Activated CD8-positive, alpha-beta memory T cell treated with anti-CD3 and anti-CD28 coated beads, Interleukin-2, amount 50 U/mL, for 48 hours (primary cell): ENCODE measurements at places on chromosomes 7 and 10.

- DNase-seq: no peak
Measured at GRCh38 chr7:13189668-13190067, 502.2 kb downstream of the ARL4A start.

DNA sequence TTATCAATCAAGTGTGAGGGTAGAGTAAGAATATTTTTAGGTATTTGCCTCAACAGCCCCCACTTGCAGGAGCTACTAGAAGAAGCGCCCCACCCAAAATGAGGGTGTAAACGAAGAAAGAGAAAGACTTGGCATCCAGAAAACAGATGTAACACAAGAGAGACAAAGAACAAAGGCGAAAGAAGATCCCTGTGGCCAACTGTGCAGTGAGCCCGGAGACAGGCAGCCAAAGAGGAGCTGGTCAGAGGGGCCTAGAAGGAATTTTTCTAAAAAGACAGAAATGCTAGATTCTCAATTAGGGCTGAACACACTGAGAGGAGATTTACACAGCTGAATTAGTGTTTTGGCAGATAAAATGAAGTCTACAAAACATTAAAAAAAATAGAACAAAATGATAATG is 29.6 kb upstream of the EIF5AL1 start:
- no peak for DNase-seq

- no peak for DNase-seq
Measured at GRCh38 chr10:44105696-44106095, 279.2 kb downstream of the CXCL12 start.

- no peak for DNase-seq
Measured at GRCh38 chr7:156956727-156957126, 7.2 kb downstream of the NOM1 start.

DNA sequence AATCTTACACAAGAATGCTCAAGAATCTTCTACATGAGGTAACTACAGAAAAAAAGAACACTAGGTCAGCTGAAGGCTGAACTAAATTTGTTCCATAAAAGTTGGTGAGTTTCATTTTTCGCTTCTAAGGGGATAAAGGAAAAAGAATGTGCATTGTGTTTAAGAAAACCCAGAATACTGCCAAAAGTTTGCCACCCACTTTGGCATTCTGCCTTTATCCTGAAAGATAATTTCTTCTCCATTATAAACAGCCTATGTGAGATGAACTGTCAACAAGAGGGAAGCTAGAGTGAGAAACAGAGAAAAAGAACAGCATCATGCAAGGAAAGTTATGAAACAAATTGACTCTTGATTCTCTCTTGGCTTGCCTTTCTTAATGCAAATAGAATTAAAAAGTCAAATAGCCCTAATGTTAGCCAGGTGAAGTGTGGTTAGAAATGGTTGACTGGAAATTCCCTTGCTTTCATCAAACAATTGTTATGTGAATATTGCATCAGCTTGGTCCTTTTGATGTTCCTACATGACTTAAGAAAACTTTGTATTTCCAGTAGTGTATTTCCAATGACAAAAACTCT is 25.8 kb downstream of the STEAP1 start:
- no peak for DNase-seq

GRCh38 chr7:2106924-2107323 is 125.8 kb downstream of the MAD1L1 start:
- no peak for DNase-seq

DNA sequence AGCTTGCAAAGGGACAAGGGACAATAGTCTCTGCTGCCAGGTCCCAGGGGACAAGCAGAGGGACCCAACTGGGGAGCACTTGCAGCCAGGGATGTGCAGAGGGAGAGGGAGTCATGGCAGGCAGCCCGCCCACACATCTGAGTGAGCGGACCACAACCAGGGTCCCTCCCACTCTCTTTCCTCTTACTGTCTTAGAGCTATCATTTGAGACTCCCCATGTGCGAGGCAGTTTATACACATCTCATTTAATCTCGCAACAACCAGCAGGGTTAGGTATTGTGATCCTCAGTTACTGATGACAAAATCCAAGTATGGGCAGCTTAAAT is 70.2 kb downstream of the BEND7 start:
- DNase-seq: no peak

- no peak for DNase-seq
Measured at GRCh38 chr7:31410265-31410664, 69.7 kb upstream of the NEUROD6 start.

DNA sequence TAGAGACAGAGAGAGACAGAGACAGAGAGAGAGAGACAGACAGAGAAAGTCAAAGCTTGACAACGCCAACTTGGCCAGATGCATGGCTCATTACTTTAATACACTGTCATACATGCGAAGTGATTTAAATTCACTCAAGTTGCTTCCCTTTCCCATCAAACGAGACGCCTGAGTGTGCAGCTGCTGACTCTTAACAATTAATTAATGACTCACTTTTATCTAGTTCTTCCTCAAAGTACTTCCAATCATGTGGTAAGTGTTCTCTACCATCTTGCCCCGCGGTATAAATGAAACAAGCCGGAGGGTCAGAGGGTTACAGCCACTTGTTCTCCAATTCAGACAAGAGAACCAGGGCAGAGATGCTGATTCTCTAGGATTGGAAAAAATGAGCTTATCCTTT is 90.8 kb downstream of the SFMBT2 start:
- DNase-seq: no peak

GRCh38 chr10:62244088-62244487 is 24.6 kb downstream of the RTKN2 start:
- no peak for DNase-seq

DNA sequence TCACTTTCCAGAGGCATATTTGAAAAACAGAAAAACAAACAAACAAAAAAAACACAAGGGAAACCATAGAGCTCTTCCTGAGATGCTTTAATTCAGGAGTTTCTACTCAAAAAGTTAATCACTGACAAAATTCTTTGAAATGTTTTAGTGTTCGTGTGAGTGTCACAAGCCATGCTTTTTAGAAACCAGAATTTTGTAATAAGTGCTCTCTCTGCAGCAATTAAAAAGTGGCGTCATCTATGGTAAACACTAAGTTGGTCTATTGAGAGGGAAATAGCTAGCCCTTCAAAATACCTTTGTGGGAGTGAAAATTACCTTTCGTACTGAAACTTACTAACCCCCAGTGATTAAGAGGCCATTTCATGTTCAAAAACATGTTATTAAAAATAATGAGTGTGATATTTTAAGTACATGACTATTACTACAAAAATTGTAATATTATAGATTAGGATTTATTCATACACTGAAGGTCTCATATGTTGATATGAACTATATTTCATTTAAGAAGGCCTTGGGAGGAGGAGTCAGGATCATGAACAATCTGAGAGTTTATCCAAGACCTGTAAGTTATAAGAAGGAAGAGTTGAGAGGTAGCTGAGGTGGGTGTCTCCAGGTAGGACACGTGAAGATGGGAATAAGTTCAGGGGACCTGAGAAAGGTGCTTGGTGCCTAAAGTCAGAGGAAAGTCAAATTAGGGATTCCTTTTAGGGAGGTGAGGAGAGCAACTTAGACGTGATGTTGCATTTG is 94.6 kb downstream of the PPP1R9A start:
- no peak for DNase-seq

- DNase-seq: no peak
Measured at GRCh38 chr7:74585844-74586243, 71.7 kb upstream of the GTF2I start.

DNA sequence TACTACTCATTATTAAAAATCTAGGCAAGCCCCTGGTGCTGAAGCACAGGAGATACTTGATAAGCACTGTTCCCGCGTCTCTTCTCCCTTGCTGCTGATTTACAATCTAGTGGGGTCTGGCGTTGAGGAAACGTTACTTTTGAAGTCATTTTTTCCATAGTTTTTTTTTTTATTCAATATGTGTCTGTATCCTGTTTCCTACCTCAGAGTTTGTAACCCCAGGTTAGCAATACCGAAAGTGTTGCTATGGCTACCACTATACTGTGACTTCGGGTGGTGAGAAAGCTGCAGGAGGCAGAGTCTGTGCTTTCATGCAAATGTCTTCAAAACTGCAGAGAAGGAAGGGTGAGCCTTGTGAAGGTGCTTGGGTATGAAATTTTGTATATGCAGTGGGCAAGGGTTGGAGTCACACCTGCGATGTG is 458.8 kb upstream of the GHITM start:
- no peak for DNase-seq
